Activated effector memory CD4-positive, alpha-beta T cell treated with anti-CD3 and anti-CD28 coated beads, Interleukin-2, amount 50 U/mL, for 16 hours (primary cell): ENCODE measurements at places on chromosomes 5 and 9.

DNA sequence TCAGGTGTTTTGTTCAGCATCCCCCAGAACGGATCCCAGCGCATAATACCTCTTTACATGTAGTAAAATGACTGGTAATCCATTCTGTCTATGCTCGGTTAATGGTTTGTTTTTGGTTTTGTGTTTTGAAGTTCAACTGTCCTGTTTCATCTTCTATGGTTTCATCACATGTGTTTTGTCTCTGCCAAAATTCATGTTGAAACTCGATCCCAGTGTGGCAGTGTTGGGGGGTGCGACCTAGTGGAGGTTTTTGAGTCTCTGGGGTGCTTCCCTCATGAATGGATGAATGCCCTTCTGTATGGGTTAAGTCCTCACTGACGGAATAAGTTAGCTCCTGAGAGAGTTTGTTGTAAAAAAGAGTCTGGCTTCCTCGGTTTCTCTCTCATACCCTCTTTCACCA, 317.4 kb downstream of the KDM4C start:
- DNase-seq = no peak

GRCh38 chr5:145471831-145472612, 363.1 kb downstream of the PRELID2 start:
- no peak for DNase-seq

DNA sequence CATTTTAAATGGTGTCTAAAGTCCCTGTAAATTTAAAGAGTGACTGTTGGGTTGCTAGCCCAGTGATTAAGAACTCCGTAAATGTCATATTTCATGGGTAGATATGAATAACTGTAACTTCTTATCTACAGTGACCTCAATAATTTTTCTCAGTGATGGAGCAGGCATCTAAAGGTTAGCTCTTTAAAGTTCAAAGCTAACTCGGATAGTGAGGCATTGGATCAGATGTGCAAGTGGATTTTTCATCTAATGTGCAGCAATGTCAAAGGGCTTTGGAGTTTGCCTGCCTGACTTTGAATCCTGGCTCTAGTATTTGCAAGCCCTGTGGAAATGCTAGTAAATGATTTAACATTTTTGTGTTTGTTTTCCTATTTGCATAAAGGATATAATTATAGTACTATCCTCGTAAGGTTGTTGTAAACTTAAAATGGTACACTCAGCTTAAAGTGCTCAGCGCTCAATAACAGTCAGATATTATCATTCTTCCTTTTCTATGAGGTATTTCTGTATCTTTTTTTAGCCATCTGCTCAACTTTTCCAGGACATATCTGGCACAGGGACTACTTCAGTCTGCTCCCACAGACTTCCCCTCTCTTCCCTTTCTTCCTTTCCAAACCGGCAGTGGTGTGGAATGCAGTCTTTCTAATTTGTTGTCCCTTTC, 163.7 kb upstream of the ELL2 start:
- DNase-seq = no peak

- no peak for DNase-seq
These were observed 19.9 kb downstream of the IFNW1 start for GRCh38 chr9:21121595-21122251.

- no peak for DNase-seq
These were observed 74.1 kb downstream of the FNBP1 start for GRCh38 chr9:129968690-129969485.

DNA sequence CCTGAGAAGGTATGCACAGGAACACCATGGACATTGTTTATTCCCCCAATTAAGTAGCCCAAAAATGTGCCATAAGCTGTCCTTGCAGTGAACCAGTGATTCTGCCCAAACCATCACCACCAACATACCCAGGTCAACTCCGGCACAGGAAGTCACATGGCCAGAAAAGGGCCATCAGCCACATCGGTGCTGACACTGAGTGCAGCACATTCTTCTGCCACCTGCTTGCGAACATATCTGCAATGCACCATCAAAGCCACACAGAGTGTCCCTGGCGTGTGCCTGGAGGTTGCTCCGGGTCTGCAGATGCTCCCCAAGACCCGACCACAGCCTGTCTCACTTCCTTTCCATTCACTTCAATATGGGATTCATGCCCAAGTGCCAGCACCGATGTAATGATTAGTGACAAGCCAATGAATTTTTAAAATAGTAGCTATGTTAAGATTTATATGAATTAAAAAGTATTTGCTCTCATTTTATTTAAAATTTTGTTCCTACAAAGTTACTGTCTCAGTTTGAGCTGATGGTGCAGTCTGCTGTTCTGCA, 37.6 kb downstream of the SYK start:
- no peak for DNase-seq

GRCh38 chr9:27293996-27294395, 3.0 kb downstream of the EQTN start:
- DNase-seq = no peak

- no peak for DNase-seq
These were observed 459.3 kb upstream of the MEF2C start for GRCh38 chr5:89342106-89342876.

DNA sequence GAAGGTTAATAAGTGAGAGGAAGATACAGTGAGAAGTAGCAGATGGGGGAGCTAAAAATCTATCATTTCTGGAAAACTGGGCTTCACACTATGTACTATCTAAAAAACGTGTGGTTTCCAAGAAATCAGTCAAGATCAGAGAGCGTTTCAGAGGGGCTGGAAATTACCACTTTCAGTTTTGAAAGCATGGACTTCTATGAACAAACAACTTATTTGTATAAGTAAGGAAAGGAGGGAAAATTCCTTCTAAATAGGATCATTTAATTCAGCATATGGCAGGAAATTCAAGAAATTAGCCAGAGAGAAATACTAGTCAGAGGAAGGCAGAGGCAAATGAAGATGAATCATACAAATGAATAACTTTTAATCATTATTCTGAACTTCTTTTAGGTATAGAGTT, 11.3 kb downstream of the TNC start:
- DNase-seq = no peak

DNA sequence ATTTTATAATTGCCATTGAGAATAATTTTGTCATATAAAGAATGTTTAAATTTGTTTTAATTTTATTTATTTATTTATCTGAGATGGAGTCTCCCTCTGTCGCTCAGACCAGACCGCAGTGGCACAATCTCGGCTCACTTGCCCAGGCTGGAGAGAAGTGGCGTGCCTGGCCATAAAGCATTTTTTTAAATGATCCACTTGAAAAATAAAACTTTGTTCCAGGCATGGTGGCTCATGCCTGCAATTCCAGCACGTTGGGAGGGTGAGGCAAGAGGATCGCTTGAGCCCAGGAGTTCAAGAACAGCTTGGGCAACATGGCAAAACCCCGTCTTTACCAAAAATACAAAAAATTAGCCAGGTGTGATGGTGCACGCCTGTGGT, 2.1 kb upstream of the SIT1 start:
- DNase-seq = peak; percentile 42

GRCh38 chr5:167853421-167853820, 438.0 kb upstream of the WWC1 start:
- DNase-seq = no peak

- DNase-seq = peak; percentile 21
These were observed 84.0 kb downstream of the GTF3C4 start for GRCh38 chr9:132754236-132754635.
